ENCODE measurements at places on chromosomes 3 and 15.

- DNase-seq: no peak
Observed at GRCh38 chr3:24482096-24482705, 12.4 kb downstream of the THRB start.

DNA sequence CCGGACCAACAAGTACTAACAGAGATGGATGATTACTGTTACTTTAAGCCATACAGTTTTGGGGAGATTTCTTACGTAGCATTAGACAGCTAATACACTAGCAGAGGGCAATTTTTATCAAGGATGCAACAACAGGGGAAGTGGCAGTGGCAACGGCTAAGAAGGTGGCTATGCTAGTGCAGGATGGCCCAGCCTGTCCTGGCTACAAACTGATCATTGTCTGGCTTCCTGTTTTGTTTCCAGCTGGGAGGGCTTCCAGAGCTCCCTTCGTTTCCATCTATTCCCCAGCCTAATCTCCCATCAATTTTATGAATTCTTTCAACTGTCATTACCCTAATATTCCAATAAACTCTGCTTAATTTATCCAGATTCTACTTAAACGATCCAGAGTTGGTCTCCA lies 16.0 kb upstream of the PLA2G4F start:
- DNase-seq: no peak

GRCh38 chr15:41169781-41170180 lies 53.7 kb upstream of the INO80 start:
- DNase-seq: no peak

DNA sequence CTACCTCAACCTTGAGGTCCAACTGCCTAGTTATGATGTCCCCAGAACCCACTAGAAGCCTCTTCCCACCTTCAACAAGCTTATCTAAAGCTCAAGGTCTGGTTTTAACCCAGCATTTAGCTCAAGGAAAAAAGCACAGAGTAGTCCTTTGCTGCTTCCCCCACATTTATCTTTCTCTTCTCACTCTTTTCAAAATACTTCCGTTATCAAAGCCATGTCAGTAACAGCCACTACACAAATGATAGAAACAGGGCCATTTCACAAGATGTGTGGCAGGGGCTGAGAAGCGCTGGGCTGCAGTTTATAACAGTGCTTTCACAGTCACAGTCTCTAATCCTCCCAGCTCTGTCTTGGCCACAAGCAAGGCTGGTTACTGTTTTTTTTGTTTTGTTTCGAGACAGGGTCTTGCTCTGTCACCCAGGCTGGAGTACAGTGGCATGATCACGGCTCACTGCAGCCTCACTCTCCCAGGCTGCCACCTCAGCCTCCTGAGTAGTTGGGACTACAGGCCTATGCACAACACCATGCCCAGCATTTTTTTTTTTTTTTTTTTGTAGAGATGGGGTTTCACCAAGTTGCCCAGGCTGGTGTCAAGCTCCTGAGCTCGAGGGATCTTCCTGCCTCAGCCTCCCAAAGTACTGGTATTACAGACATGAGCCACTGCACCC lies 218.8 kb downstream of the OSBPL10 start:
- DNase-seq: no peak

DNA sequence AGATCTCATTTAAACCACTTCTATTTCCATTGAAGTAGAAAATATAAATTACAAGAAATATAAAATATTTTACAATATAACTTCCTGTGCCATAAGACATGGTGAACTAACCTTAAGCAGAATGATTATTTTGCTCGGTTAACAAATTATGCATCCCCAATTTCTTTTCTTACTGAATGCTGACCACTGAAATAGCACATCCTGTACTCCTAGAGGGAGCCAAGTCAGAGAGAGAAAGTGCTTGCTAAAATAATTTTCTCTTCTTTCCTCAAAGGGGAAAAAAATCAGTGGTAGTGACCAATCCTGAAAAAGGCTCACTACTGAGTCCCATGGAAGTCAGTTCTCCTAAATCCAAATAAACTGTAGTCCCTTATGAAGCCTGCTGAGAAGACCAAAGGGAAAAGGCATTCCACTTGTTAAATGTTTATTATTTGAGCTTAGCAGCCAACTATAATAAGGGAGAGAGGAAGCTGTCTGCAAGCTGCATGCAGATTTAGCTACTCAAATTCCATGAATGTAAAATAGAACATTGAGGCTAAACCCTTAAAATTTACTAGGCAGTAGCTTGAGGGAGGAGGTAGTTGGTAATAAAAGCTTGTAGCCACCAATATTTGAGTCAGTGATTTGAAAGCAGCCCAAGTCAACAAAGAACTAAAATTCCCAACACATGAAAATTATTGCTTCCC lies 33.1 kb downstream of the CEP152 start:
- no peak for DNase-seq

DNA sequence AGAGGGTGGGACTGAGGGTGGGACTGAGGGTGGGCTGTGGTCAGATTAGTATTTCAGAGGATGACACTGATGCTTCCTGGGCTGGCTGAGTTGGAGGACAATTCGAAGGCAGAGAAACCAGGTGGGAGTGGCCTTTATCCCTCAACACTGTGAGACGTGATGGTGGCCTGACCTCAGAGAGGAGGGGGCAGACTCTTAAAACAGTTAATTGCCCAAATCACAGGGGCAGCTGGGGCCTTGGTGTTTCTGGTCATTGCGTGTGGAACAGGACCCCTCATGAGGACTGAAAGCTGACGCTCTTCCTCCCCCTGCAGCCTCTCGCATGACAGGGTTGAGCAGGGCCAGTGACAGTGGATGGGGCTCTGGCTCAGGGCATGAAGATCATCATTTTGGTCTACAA lies 18.7 kb downstream of the DNASE1L3 start:
- no peak for DNase-seq

DNA sequence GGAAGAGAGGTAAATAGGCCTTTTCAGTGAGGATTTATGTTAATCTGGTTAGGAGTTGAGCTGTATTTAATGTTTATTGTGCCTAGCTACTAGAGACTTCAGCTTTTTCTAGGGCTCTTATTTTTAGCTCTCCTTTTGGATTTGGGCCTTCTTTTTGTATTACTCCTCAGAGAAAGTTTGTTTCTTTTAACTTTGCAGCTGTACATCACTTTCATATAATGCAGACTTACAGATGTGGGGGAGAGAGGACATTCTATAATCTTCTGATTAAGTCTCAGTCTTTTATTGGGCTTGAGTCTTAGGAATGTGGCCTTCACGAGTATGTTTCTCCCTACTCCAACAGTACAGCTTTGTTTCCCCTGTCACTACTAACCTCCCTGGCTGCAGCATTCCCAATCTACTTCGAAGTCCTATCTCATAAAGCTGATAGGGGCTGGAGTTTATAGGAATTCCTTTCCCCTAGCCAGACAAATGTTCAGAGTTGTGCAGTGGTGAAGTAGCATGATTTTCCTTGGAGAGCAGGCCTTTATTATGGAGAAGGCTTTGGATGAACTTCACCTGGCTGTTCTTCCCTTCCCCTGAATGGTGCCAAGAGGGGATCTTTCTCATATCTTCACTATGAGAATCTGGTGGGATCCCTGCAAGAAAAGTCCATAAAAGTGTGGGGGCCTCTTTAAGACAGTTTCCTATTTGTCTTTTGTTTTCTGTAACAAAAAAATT lies 82.2 kb upstream of the CBLB start:
- DNase-seq: no peak

- no peak for DNase-seq
Observed at GRCh38 chr3:179958759-179959158, 78.0 kb downstream of the PEX5L start.

DNA sequence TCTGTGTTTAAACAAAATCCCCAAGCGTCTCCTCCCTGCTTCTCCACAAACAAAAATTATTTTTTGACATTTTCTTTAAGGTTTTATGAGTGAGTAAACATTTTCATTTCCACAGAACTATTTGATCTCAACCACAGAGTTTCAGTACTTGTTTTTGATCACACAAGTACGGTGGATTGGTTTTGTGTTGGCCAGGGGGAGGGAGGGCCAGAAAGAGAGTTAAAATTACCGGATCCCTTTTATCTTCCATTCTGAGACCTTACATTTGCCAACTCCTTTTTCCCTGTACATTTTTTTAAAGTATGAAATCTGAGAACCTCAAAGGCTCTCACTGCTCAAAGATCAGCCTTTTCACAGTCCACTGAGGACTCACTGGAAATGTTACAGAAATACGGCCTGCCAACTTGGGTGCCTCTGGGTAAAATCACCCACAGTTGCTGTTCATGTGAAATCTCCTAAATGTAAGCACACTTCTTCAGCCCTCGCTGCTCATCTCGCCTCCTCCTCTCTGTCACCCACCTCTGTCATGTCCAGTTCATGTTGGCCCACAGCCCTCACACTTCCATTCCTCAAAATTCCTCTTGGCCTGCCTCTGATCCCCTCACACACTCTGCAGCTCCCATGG lies 1.7 kb downstream of the HOMER2 start:
- DNase-seq: no peak

- DNase-seq: no peak
Observed at GRCh38 chr15:59022188-59022587, 34.7 kb downstream of the RNF111 start.

GRCh38 chr3:46215810-46216414 lies 7.8 kb upstream of the CCR1 start:
- no peak for DNase-seq

DNA sequence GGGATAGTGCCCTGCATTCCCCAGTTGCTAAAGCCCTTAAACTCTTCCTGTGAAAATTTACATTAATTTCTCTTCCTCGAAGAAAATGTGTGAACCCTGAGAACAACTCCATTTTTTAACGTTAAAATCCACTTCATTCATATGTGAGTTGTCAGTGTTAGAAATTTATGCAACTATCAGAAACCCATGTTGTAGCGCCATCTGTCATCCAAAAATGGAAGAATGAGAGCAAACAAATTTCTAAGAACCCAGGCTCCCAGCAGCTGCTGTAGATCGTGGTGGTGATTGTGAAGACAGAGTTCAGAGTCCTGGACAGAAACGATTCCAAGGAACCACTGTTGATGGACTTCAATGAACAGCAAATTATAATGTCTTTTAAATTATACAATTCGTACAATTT lies 179.7 kb upstream of the NDN start:
- DNase-seq: no peak
